ENCODE measurements at places on chromosomes 1 and 21. TPM values are rescaled to one million over a fixed set of nuclear protein-coding genes. Genes with fewer than 3 reads are reported as not detected.

The ATAD3C gene
- total RNA-seq, result 0.16 TPM

The USP25 gene
- 30.5 TPM for total RNA-seq

The MMEL1 gene
- 11.4 TPM for total RNA-seq

The GPR37L1 gene
- total RNA-seq, result 3.1 TPM

The HORMAD1 gene
- total RNA-seq, result not detected

The CHI3L1 gene
- 1.3 TPM for total RNA-seq

The LCE6A gene
- total RNA-seq, result not detected

The APOBEC4 gene
- total RNA-seq, result not detected

The IFI44L gene
- total RNA-seq, result 2.1 TPM

The OR2L5 gene
- total RNA-seq, result not detected

The TSPEAR gene
- total RNA-seq, result not detected

The LHX8 gene
- not detected for total RNA-seq

The CRNN gene
- total RNA-seq, result not detected

The EVI5 gene
- total RNA-seq, result 23.9 TPM

The LRRC39 gene
- total RNA-seq, result not detected

The OR10Z1 gene
- not detected for total RNA-seq

The NHLH2 gene
- not detected for total RNA-seq

The TCHHL1 gene
- not detected for total RNA-seq

The LAPTM5 gene
- 41.0 TPM for total RNA-seq

The SPRR2F gene
- not detected for total RNA-seq

The ZNF593 gene
- 22.0 TPM for total RNA-seq

The RNU1-1 gene
- 2,517 TPM for total RNA-seq

The CD84 gene
- 1.3 TPM for total RNA-seq

The FMO4 gene
- total RNA-seq, result 5.7 TPM

The UMODL1 gene
- 0.35 TPM for total RNA-seq

The PLK3 gene
- total RNA-seq, result 7.7 TPM

The CD48 gene
- total RNA-seq, result 9.2 TPM

The UBXN10 gene
- 3.5 TPM for total RNA-seq

The RXRG gene
- 0.20 TPM for total RNA-seq

The CLCA1 gene
- 938 TPM for total RNA-seq

The MAST2 gene
- 79.1 TPM for total RNA-seq

The NMNAT2 gene
- total RNA-seq, result 1.4 TPM

The CDA gene
- total RNA-seq, result 110 TPM

The PTGS2 gene
- total RNA-seq, result 0.57 TPM

The STYXL2 gene
- total RNA-seq, result 0.10 TPM

The ETV3L gene
- not detected for total RNA-seq

The CRYAA gene
- total RNA-seq, result not detected

The DNAJC28 gene
- total RNA-seq, result 2.8 TPM

The CD1D gene
- 4.6 TPM for total RNA-seq

The ANGPTL1 gene
- 2.8 TPM for total RNA-seq

The DISP3 gene
- total RNA-seq, result 0.10 TPM
